ENCODE measurements at places on chromosomes 2 and 18. TPM values are rescaled to one million over a fixed set of nuclear protein-coding genes. Genes with fewer than 3 reads are reported as not detected.

DNA sequence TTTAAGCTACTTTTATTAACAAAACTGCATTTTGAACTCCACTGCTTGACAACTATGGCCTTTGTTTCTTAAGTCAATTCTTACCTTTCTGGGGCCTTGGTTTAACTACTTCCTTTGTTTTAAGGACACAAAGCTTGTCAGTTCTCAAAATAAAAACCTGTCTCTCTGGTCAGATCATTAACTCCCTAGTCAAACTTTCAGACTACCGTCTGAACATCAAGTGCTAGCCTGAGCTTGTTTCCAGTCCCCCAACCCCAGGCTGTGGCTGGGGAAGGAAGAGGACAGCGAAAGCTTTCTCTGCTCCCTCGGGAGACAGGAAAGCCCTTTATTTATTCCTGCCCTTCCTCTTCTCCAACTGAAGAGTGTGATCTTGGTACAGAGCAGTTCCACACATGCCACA lies 1.7 kb downstream of the SH3YL1 start:
- ATAC-seq = no peak

DNA sequence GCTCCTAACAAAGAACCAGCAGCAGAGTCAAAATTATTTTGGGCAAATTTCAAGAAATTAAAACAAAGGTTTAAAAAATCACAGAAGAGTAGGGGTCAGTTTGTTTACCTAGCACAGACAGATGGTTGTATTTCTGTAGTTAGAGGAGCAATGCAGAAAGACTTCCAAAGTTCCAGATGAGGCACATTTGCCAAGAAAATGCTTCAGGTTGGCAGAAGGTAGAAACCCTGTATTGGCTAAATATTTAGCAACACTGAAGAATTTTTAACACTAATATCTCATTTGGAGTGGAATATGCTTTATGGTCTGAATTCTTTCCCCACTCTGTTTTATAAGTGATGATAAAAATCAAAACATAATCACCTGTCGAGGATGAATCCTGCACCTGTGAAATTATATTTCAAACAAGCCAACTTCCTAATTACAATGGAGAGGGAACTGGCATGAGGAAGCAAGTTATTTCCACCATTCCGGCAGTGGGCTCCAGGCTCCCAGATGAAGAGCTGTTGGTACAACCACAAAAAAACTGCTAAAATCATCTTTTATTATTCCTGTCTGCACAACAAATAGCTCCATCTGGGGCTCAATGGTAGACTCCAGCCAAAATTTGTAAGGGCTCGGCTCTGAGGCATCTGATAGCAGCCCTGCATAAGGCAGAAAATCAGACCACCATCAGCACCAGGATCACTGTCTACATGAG lies 286.5 kb upstream of the REV1 start:
- ATAC-seq = no peak

GRCh38 chr2:217834744-217835513 lies 167.9 kb downstream of the TNS1 start:
- no peak for ATAC-seq

DNA sequence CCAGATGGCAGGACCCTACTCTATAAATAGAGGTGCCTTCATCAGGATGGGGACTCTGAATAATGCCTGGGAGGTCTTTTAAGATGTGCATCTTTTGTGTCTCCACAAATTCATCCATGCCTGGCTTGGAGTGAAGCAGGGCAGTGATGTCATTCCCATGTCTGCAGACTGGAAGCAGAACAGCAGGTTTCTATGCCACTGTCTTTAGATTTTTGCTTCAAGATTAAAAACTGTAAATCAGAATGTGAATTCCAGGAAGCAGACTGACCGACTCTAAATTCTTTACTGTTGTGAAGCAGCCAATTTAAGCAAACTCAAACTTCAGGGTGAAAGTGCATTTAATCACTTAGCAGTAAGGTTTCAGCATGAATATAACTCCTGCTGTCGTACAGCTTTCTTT lies 159.3 kb downstream of the SCG2 start:
- no peak for ATAC-seq

DNA sequence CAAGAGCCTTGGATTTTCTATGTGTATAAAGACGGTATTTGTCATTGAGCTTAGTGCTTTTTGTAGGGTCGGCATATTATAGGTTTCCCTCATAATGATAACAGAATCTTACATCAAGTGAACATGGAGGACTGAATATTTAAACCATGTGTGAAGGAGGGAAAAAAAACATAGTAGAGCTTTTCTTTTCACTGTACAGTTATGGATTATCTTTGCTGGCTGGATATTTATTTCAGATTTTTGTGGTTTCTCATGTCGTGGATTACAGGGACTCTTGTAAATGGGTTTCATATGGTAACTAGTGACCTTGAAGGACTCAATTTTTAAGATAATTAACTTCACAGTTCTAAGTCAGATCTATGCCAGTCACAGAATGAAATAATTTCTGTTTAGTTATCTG lies 330.2 kb upstream of the NRP2 start:
- ATAC-seq = no peak

DNA sequence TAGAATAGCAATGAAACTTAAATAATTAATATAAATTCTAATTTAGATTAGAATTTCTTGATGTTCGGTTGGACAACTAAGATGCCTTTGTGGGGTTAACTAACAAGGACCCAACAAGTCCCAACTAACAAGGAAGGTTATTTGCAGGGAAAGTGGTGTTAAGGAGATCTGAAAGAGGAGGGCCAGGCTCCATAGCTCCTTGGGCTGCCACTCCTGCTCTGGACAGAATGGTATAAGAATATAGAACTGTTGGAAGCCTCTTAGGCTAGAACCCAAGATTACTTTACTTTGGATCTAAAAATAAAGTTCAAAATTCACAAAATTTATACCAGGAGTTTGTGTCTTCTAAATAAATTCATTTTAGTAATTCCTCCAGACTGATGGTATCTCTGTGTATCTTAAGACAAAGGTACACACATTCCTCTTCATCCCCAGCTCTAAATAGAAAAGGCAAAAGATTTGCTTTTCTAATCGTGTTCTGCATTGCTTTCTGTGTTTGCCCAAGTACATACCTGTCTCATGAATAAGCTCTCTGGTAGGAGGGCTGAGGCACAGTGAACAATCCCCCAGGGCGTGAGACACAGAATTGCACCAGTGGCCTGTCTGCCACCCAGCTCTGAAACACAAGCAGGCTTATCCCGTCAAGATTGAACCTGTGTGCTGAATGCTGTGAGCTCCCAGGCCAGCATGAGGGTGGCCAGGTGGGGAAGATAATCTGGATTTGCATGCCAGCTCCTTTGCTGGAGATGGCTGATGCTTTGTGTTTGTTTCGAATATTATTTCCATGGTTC lies 176.0 kb downstream of the ACKR3 start:
- peak; percentile 86 for ATAC-seq

DNA sequence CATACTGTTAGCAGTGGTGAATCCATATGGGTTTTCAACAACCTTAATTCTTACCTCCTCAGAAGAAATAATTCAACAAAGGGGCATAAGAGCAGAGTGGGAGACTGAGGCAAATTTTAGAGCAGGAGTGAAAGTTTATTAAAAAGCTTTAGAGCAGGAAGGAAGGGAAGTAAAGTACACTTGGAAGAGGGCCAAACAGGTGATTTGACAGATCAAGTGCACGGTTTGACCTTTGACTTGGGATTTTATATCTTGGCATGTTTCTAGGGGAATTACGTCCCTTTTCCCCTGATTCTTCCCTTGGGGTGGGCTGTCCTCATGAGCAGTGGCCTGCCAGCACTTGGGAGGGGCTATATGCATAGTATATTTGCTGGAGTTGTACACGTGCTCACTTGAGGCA lies 280.5 kb downstream of the MBD5 start:
- no peak for ATAC-seq

DNA sequence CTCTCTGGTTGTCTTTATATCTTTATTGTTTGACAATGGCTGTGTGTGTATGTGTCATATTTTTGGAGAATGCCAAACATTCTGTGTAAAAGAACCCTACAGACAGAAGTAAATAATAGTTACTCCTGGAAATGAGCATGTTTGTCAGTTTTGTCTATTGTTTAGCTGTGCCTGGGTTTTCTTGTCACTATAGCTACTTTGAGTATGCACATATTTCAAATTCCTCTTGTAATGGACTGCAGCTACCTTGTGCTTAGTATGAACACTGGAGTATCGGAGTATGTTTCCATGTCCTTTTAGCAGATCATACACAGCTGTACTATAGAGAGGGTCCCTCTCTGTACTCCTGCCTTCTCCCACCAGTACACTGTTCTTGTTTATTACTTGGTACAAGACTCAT lies 58.0 kb upstream of the DOCK10 start:
- ATAC-seq = no peak

GRCh38 chr2:29106256-29106655 lies 9.0 kb upstream of the CLIP4 start:
- no peak for ATAC-seq

DNA sequence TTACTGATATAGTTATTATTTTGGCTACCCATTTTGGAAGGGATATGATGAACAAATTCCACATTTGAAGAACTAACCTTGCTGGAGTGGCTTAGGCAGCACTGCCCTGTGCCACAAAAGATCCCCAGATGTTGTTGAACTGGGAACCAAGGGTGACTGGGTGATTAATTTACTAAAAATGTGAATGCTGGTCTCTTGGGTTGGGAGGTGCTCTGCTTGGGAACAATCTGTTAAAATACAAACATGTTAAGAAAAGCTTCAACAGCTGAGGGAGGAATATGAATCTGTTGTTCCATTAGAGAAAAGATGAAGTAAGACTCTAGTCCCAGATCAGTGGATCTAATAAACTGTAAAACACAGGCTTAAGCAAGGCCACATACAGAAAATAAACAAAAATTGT lies 1860.1 kb downstream of the SUCLG1 start:
- no peak for ATAC-seq

- peak; percentile 10 for ATAC-seq
Observed at GRCh38 chr2:223740679-223741078, 96.7 kb downstream of the AP1S3 start.

- ATAC-seq = no peak
Observed at GRCh38 chr2:96537734-96538486, 1.4 kb downstream of the ARID5A start.

DNA sequence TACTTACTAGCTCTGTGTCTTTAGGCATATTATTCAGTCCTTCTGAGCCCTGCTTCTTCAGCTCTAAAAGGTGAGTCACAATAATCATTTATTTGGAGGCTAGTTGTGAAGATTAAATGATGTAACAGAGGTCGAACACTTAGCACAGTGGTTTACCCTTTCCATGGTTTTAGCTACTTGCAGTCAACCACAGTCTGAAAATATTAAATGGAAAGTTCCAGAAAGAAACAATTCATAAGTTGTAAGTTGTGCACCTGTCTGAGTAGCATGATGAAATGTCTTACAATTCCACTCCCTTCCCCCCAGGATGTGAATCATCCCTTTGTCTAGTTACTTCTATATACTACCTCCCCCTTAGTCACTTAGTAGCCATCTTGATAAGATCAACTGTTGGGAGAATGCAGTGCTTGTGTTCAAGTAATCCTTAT lies 217.6 kb upstream of the THUMPD2 start:
- ATAC-seq = peak; percentile 62

DNA sequence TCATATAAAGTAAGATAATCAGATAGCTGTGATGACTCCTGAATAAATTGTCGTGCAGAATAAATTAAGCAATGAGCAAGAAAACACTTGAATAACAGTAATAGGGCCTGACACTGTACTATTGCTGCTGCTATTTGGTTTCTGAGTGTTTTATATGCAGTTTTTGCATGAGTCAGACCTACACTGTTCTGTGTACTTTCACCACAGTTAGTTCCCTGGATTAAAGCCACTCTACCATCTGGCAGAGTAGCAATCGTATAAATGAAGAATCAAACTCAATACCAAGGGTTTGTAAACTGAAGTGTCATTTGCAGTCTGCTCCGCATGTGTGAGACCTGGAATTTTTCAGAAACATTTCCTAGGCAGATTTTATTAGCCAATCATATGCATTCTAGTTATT lies 398.6 kb upstream of the CDH7 start:
- ATAC-seq = no peak

DNA sequence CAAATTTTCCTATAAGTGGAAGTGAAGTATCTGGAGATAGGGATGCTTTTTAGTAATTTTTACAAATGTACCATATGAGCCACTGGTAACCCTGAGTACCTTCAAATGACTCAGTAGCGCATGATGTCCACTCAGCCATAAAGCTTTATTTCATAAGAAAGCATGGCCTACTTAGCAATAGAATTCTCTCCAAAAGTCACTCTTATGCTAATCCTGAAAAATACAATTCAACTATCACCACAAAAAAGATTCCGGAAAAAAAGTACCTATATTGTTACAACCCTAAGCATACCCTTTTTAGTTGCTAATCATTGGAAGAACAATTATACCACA lies 732.2 kb downstream of the SOCS6 start:
- ATAC-seq = no peak

DNA sequence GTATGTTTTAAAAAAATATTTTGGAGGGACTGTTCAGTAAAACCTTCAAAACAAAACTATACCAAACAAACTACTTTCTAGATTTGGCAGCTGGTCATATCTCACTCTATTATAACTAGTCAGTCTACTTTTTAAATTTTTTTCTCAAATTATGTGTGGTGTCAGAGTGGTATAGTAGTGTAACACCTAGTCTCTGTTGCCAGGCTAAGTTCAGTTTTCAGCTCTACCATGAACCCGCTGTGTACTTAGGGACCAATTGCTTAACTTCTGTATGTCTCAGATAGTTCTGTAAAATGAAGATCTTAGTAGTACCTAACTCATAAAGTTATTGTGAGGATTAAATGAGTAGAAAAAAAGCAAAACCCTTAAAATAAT lies 54.3 kb downstream of the GPD2 start:
- no peak for ATAC-seq

- peak; percentile 35 for ATAC-seq
Observed at GRCh38 chr2:229601396-229601795, 113.0 kb downstream of the DNER start.

DNA sequence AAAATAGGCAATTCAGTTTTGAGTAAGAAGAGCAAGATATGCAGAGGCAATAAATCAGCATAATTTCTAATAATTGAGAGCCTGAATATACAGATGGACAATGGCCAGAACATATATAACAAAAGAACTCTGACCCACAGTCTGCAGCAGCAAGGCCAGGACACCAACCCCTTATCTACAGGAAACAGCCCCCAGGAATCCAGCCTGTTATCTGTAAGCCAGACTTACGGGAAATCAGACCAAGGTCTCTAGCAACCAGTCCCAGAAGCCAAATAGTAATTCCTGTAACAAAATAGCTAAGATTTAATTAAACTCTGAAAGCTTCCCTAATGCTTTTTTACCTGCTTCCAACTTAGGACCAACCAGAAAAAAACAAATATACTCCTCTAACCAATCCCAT lies 434.5 kb upstream of the GYPC start:
- ATAC-seq = no peak

GRCh38 chr2:28137221-28137620 lies 246.7 kb downstream of the BABAM2 start:
- peak; percentile 65 for ATAC-seq

DNA sequence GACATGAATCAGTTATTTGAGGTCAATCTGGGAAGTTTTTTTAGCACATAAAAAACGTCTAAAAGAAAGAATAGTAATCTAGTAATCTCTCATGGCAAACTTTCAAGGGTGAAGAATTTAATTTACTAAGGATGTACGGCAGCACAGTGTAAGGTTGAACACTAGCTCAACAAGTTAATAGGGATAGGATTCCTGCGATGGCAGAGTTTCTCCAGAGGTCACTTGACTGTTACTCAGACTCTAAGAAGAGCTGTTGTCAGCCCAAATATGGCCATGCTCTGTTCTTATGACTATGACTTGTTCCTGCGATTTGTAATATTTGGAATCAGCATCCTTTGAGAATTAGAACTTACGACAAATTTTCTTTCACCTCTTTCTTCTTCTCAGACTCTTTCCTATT lies 553.3 kb upstream of the TNP1 start:
- no peak for ATAC-seq

TMEM150A gene
- 7.9 TPM for total RNA-seq

SRD5A2 gene
- not detected for total RNA-seq

REG1B gene
- not detected for total RNA-seq

PPP1R1C gene
- 1.8 TPM for total RNA-seq

CIDEA gene
- total RNA-seq = 0.80 TPM

C2orf66 gene
- not detected for total RNA-seq

All from esophagus mucosa (tissue), 1 donor.